ENCODE measurements at places on chromosomes 7 and 10. TPM values are rescaled to one million over a fixed set of nuclear protein-coding genes. Genes with fewer than 3 reads are reported as not detected.

Gene TRPV5
- not detected for total RNA-seq

Gene ADRA2A
- total RNA-seq = 1.4 TPM

Gene TRIM50
- total RNA-seq = not detected

Gene DUSP5
- total RNA-seq = 28.4 TPM

Gene GIMAP2
- total RNA-seq = 3.8 TPM

Gene LRGUK
- total RNA-seq = not detected
